ENCODE measurements at places on chromosomes 16 and 17. TPM values are rescaled to one million over a fixed set of nuclear protein-coding genes. Genes with fewer than 3 reads are reported as not detected.

FAM171A2 gene
- polyA plus RNA-seq: 0.27 TPM

CETP gene
- not detected for polyA plus RNA-seq

CA7 gene
- polyA plus RNA-seq: 15.9 TPM

USP36 gene
- polyA plus RNA-seq: 10.5 TPM

TMEM238L gene
- not detected for polyA plus RNA-seq

CCL2 gene
- polyA plus RNA-seq: not detected

DYNLRB2 gene
- 15.0 TPM for polyA plus RNA-seq

DLX4 gene
- polyA plus RNA-seq: not detected

MYH13 gene
- polyA plus RNA-seq: not detected

PGAP3 gene
- polyA plus RNA-seq: 1.3 TPM

OR1A1 gene
- polyA plus RNA-seq: 0.08 TPM

TMC7 gene
- polyA plus RNA-seq: 0.60 TPM

XAF1 gene
- polyA plus RNA-seq: not detected

ALOX15 gene
- not detected for polyA plus RNA-seq

GALR2 gene
- polyA plus RNA-seq: not detected

SULT1A2 gene
- polyA plus RNA-seq: 0.59 TPM

TNFAIP1 gene
- polyA plus RNA-seq: 14.1 TPM

ABCA8 gene
- polyA plus RNA-seq: 5.3 TPM

MAP2K3 gene
- polyA plus RNA-seq: 0.15 TPM

RAB37 gene
- polyA plus RNA-seq: not detected

ADORA2B gene
- polyA plus RNA-seq: 3.2 TPM

MGAT5B gene
- polyA plus RNA-seq: 1.7 TPM

CSH2 gene
- polyA plus RNA-seq: not detected

IL17C gene
- not detected for polyA plus RNA-seq

KRTAP4-9 gene
- polyA plus RNA-seq: not detected

GFAP gene
- 9.4 TPM for polyA plus RNA-seq

CACNG5 gene
- polyA plus RNA-seq: not detected

SPATA22 gene
- polyA plus RNA-seq: not detected

MYL11 gene
- polyA plus RNA-seq: not detected

CCL18 gene
- not detected for polyA plus RNA-seq

VWA3A gene
- 0.70 TPM for polyA plus RNA-seq

TIMP2 gene
- 15.3 TPM for polyA plus RNA-seq

IL21R gene
- polyA plus RNA-seq: not detected

CPHXL2 gene
- not detected for polyA plus RNA-seq

HELZ gene
- 17.2 TPM for polyA plus RNA-seq

SEPTIN12 gene
- polyA plus RNA-seq: not detected

CCL14 gene
- not detected for polyA plus RNA-seq

CD7 gene
- polyA plus RNA-seq: not detected

SPATA2L gene
- polyA plus RNA-seq: 1.2 TPM

KRT32 gene
- not detected for polyA plus RNA-seq

VASN gene
- polyA plus RNA-seq: 0.11 TPM

SLC6A2 gene
- polyA plus RNA-seq: not detected

Measured in Purkinje cell (primary cell).